ENCODE measurements at places on chromosomes 4 and X.

DNA sequence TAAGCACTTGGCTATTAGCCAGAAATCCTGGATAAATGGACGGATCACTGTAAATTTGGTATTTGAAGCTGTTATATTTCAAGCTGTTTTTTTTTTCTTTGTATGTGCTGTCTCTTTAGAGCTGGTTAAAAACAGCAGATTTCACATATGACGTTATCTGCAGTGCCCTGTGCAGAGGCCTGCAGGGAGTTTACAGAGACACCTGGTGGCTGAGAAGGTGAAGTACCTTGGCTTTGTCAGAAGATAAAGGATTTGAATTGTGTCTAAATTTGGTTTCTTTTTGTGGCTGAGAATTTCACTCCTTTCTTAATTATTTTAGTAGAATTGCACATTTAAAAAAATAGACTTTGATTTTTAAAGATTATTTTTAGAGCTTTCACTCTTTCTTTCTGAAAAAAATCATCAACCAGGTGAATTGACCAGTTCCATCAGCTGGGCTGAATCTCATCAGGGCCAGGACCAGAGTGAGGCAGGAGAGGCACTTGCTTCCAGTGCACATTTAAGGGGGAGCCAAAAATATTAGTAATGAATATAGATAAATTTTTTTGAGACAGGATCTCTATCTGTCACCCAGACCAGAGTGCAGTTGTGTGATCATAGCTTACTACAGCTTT is 9.6 kb upstream of the CHRNA9 start:
- no peak for DNase-seq

- no peak for DNase-seq
These were observed 15.6 kb downstream of the RPS3A start for GRCh38 chr4:151114986-151115385.

- no peak for DNase-seq
These were observed 61.7 kb downstream of the TMA16 start for GRCh38 chr4:163556177-163556576.

DNA sequence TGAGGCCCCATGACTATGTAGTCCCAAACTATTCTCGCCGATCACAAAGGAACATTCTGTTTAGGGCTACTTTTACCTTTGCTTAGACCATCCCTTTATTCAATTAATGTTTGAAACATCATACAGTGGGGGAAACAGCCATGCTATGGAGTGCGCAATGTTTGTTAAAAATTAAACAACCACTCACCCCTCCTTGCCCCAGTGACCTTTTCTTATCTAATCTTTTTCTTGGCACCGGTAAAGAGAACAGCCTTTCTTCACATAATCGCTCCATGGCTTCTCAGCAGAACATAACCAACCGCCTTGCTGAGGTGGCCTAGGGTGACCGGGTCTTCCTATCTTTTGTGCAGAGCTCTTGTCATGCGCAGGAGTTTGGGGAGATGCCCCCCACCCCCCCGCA is 152.6 kb downstream of the VCX3A start:
- no peak for DNase-seq

GRCh38 chr4:134421734-134422133 is 220.1 kb upstream of the PABPC4L start:
- no peak for DNase-seq

DNA sequence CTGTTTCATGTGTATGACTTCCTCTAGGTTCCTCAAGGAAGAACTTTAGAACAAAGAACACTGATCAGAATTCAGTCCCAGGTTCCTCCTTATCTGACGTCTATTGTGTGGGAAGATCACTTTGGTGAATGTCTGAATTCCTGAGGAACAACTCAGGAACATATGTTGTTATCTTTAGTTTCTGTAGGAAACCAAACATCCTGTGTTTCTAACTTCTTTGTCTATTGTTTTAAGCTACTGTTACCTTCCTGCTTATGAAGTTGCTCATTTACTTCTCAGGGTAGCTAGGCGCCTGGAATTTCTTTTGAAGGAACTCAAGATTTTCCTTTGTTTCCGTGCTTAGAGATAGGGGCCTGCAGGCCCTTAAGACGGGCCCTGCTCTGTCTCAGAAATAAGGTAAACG is 46.2 kb downstream of the MAGEB5 start:
- DNase-seq: no peak
